ENCODE measurements at places on chromosomes 7 and 10.

GRCh38 chr7:17939606-17940301 is 540 bp downstream of the SNX13 start:
- peak; percentile 40 for DNase-seq

GRCh38 chr10:97338041-97338440 is 3.5 kb upstream of the FRAT2 start:
- DNase-seq: no peak

DNA sequence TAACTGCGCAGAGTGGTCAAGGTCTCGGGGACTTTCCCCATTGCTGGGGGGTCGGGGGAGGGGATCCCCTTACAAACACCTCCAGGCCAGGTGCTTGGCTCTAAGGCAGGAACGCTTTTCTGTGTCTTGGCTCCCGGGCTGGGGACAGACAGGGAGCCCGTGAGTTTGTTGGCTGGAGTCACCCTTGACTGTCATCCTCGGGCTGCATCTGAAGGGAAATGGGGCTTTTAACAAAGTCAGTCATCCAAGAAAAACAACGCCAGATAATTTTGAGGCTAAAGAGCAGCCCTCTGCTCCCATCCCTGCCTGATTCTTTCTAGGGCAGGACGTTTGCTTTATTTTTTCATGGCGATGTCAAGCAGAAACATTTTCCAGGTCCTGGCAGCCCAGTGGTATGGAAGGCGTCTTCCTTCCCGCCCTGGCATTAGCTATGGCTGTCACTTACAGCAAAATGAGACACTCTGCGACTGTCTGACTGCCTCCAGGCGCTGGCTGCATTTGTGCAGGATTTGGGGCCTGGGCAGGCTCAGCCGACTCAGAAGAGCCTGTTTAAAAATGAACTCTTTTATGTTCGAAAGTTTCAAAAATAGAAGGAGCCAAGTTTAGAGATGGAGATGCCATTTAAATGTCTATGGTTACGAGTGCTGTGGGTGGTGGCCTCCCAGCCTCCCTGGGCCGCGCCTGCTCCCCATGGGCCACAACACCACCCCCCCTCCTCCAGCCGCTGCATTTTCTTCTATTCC is 54.7 kb upstream of the TNS3 start:
- no peak for DNase-seq

DNA sequence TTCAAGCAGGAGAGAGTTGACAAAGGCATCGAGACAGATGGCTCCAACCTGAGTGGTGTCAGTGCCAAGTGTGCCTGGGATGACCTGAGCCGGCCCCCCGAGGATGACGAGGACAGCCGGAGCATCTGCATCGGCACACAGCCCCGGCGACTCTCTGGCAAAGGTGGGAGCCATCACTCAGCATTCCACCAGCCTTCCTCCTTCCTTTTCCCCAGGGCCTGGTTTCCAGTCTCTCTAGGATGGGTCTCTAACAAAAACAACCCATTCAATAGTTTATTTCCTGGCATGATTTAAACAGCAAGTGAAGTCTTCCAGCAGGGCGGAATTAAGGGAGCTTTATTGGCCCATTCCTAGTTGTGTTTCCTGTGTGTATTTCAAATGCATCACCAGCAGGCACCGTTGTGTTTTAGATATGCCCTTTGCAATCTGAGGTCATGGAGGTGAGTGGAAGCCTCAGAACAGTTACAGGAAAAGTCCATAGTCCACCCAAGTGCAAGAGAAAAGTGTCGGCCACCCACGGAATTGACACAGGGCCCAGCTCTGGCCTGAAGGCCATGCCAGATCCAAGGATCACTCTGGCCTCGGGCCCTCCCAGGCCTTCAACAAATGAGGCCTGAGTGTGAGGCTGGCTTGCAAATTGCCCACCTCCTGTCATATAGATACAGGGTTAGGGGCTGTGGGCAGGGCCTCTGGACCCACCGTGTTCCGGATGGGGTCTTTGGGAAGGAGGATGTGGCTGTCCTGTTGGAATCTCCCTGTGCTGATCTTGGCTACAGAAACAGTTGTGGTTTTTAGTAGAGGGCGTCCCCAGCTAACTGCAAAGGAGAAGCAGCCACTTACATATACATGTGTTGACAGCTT is 46.9 kb upstream of the TRIM8 start:
- DNase-seq: no peak

DNA sequence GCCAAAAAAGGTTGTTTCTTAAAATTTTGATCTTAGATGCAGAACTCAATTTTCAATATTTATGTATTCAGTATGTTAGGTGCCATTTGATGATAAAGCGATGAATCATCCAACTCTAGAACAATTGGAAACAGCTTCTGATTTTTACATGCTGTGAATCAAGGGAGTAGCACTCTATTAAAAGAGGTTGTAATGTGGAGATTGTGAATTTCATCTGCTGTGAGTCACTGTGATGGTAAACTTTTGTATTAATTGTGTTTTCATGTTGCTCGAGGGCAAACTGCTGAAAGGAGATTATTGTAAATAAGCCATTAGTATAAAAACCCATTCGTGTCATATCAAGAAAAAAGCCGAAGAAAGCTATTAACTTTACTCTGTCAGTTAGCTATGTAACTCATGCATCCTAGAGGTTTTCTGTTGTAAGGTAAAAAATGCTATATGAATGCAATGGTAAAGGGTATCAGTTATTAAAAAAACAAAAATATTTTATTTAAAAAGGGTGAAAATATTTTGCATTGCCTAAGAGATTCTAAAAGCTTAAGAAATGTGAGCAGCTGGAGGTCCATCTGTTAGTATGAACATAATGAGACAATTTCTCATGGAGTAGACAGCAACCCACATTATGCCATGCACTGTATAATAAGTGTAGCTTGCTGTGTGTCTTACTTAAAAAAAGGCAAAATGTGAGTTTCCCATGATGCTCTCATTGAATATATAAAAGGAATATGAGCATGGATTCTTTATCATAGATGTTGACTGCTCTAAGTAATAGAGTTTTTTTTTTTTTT is 511.0 kb upstream of the PCDH15 start:
- DNase-seq: no peak

GRCh38 chr7:13067036-13067435 is 379.6 kb downstream of the ARL4A start:
- no peak for DNase-seq

GRCh38 chr7:157411580-157411979 is 74.8 kb downstream of the DNAJB6 start:
- peak; percentile 20 for DNase-seq

DNA sequence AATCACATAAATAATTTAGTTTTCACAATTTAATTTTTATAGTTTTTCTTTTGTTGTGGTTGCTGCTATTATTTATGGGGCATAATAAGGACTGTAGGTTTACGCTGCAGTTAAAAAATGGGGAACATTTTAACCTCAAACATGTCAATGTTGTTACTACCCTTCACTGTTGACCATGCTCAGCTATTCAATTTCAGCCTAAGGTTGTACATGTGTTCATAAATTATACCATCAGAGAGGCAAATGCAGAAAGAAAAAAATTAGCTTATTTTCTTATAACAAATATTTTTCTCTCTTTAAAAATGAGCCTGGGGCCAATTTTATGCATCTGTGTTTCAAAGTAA is 110.1 kb upstream of the PITRM1 start:
- DNase-seq: no peak

GRCh38 chr7:27199849-27200760 is at the start of gene HOXA13:
TSS of gene HOXA13 (minus strand) at chr7:27200091. CDS start at chr7:27200077, 14 bp downstream.
- no peak for DNase-seq

GRCh38 chr7:3191548-3191947 is 109.5 kb upstream of the SDK1 start:
- no peak for DNase-seq

- no peak for DNase-seq
These were observed 50.0 kb downstream of the RAB11FIP2 start for GRCh38 chr10:117996709-117997108.

- no peak for DNase-seq
These were observed 17.0 kb downstream of the PKD1L1 start for GRCh38 chr7:47931005-47932004.

GRCh38 chr7:1109581-1110310 is 21.8 kb downstream of the GPER1 start:
- no peak for DNase-seq

- no peak for DNase-seq
These were observed 88.7 kb upstream of the NRP1 start for GRCh38 chr10:33423154-33423529.

- no peak for DNase-seq
These were observed 50.2 kb downstream of the KCNH2 start for GRCh38 chr7:150927956-150928344.

GRCh38 chr7:132249256-132249971 is 326.9 kb downstream of the PLXNA4 start:
- no peak for DNase-seq

- no peak for DNase-seq
These were observed 19.7 kb upstream of the C10orf71 start for GRCh38 chr10:49279015-49279880.

GRCh38 chr7:67821116-67821515 is 824.5 kb downstream of the TYW1 start:
- no peak for DNase-seq

GRCh38 chr7:101900103-101900502 is 82.7 kb downstream of the CUX1 start:
- no peak for DNase-seq

DNA sequence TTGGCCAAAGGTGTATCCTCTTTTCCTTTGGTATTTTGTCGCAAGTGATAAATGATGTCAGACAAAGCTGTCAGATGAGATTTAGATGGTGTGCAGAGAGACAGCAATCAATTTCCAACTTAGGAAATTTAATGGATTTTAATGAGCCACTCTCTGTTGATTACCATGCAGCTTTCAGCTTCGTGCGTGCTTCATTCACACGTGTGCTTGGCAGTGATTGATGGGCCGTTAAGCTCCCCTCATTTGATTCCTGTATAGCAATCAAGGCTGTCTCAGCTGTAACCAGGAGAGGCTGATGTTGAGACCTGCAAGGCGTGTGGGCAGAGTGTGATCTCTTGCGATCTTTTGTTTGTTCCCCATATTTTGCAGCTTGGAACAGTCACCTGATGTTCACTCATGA is 439.6 kb downstream of the CALN1 start:
- no peak for DNase-seq

DNA sequence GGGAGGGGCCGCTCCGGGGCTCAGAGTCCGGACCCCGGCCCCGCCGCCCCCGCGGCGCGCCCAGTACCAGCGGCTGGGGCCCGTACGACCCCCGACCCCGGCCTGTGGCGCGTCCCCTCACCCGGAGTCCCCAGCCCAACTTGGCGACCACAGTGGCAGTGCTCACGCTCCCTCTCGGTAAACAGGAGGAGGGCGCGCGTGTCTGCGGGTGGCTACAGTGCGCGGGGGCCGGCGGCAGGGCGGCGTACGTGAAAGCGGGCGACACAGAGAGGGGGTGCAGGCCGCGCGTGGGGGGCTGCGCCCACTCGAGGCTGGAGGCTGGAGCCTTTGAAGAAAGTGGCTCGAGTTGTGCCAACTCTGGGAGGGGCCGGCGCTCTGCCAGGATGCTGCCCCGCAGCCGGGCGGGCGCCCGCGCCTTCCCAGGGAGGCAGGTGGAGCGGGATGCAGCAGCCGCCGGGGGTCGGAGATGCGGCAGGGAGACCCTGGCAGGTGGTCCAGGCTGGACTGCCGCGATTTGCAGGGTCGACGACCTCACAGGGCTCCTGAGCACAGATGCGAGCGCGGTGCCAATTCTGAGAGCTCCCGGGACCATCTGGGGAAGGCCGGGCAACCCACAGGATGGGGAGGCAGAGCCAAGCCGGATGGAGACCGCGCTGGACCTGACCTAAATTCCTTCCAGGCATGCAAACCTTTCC is 655 bp downstream of the PTPRE start:
- DNase-seq: no peak

DNA sequence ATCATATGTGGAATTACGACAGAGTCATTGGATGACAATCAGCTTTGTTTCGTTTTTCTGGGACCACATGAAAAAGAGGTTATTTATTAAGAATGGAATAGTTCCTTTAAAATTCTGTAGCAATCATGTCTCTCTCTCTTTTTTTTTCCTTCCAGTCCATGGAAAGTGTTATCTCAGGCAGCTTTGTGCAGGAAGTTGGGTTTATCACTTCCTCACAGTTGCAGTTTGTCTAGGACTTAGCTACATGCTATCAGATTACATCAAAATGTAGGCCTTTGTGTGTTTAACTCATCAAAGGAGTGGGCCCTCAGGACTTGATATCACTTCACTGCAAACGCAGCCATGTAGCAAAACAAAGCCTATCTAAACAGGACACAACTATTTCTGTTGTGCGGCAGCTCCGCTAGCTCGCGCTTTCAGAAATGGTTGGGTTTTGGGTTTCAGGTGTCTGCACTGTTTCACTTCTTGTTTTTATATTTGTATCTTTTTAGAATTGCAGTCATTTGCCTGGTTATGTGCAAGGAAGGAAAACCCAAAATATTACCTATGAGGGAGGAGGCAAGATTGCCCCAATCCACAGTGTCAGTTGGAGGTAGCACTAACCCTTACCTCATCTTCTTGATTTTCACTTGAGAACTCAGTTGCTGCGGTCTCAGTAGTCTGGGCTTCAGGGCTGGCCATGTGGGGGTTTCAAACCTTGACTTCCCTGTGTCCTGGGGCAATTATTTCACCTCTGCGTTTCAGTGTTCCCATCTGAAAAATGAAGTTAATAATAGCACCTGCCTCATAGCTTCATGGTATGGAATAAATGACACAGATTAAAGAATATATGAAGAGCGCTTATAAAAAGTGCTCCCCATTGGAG is 66.7 kb downstream of the HHEX start:
- DNase-seq: peak; percentile 55

DNA sequence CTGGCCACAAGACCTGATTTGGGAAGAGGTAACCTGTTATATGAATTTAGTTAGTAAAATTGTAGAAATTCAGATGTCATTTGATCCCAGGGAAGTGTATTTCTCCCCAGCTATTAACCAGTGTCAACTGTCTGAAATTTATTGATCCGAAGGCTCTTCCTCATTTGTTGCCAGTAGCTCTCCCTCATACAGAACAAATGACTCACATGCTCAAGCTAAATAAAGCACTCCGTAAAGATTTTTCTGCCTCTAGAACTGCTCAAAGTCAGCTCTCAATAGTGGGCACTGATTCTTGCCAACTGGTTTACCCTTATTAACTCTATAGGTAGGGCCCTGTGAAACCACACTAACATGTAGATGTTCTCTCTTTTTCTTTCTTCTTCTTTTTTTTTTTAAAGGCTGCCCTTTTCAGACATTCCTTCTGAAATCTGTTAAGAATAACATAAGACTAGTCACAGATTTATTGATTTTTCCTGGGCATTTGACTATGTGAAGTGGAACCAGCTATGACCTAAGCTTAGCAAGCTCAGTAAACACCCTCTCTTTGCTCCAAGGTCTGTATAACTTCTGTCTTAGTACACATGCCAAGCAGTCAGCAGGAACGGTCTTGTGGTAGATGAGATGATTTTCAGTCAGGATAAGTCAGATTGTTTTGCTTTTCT is 21.8 kb downstream of the RPA3 start:
- DNase-seq: no peak

GRCh38 chr10:116973371-116973905 is 31.5 kb downstream of the SHTN1 start:
- no peak for DNase-seq
